ENCODE measurements at places on chromosomes 13 and 19.

DNA sequence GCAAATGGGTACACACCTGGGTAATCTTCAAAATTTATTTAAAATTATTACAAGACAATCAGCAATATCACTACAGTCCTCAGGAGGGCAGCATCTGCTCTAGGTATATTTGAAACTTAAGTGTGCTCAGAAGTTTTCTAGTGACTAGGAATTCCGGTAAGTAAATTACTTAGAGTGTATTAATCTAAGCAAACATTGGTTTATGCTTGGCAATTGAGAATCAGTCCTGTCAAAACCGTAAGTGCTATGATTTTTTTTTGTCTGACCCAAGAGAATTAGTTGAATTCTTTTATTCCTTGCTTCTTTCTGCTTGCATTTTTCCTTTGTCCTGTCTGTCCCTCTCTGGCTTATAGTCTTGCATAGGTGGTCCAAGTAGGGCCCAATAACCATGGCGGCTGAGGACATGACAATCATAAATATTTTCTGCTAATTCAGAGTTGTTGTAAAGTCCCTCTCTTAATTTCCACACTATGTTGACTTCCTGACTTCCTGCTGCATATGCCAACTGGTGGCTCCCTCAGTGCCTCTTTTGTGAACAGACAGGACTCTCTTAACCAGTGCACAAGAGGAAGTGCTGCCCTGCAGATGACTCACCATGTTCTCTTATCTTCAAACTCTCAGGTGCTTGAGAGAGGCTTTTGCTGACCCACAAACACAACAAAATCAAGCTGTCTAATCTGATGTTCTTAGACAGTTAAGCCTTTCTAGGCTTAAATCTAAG lies 82.2 kb downstream of the SLAIN1 start:
- H3K4me1 ChIP-seq: no peaks in the 10 kb centered on the region

DNA sequence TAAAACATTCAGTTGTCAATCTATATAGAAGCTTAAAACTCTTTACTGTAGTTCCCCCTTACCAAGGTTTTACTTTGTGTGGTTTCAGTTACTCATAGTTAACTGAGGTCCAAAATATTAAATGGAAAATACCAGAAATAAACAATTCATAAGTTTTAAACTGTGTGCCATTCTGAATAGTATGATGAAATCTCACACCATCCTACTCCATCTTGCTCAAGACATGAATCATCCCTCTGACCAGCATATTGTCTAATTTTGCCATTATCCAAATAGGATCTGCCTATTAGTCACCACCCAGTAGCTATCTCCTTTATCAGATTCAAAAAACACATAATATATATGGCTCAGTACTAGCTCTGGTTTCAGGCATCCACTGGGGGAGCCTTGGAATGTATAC lies 22.4 kb downstream of the ZNF571 start:
- H3K36me3 ChIP-seq: no peaks in the 10 kb centered on the region
- no peaks in the 10 kb centered on the region for H3K4me1 ChIP-seq
- DNase-seq: no peak
- H3K4me3 ChIP-seq: no peak overlapping the region

DNA sequence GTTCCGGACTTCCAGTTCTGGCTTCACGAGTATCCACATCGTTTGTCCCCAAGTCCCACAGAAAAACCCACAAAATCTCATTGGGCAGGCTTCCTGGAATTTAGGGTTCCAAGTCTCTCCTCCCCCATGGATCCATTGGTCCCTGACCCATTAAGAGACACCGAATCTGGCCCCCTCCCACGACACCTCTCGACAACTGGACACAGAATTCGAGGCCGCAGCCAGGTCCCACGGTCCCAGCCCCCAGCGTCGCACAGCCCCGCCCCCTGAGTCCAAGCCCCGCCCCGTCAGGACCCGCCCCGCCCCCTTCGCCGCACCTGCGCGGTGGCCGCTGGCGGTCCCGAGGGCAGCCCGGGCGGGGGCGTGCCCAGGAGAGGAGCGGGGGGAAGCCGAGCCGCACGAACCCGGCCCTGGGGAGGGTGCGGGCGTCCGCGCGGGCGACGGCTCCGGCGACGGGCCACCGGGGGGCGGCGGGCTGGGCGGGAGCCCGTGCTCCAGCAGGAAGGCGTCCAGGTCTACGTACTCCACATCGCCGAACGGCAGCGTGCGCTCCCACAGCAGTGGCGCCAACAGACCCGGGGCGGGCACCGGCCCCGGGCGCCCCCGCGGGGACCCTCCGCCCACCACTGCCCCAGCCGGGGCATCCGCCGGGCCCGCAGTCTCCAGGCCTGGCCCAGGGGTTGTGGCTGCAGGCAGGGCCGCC lies 1.8 kb downstream of the DBP start:
- H3K27ac ChIP-seq: peak overlapping the region; percentile 71
- H3K4me3 ChIP-seq: peak overlapping the region; percentile 70
- peak; percentile 96 for DNase-seq
- H3K4me1 ChIP-seq: peaks cover 55% of the 10 kb centered on the region
- peaks cover 5% of the 10 kb centered on the region for H3K27me3 ChIP-seq
- no peaks in the 10 kb centered on the region for H3K36me3 ChIP-seq

DNA sequence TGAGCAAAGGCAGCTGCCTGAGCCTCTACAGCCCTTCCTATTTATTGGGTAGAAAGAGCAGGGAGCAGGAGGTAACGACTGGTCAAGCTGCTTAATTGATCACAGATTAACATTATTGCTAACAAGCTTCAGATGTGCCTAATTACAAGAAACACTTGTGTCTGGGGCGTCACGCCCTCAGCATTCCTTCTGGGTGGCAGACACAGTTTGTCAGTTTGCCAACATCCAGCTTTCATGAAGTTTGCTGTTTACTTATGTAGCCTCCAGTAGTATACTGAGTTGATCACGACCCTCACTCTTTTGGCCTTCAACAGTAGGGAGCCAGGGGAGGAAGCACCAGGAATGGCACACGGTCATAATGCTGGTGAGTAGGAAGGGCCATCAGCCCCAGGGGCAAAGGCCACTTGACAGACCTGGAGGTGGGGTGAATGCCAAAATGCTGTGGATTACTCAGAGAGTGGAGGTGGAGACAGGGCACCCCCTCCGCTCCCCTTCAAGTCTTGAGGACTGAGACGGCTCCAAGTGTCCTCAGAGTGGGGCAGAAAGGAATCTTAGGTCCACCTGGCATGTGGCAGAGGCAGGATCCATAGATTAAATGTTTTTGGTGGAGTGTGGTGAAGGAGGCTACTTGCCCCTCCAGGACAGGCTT lies 34.9 kb upstream of the PSPC1 start:
- H3K4me3 ChIP-seq: no peak overlapping the region
- H3K27me3 ChIP-seq: no peaks in the 10 kb centered on the region
- H3K4me1 ChIP-seq: no peaks in the 10 kb centered on the region
- no peak overlapping the region for H3K27ac ChIP-seq
- no peak for DNase-seq

- H3K4me1 ChIP-seq: no peaks in the 10 kb centered on the region
- no peaks in the 10 kb centered on the region for H3K27me3 ChIP-seq
- DNase-seq: peak; percentile 44
- no peak overlapping the region for H3K27ac ChIP-seq
- H3K36me3 ChIP-seq: no peaks in the 10 kb centered on the region
Observed at GRCh38 chr19:7690779-7691258, 10.2 kb downstream of the TRAPPC5 start.

DNA sequence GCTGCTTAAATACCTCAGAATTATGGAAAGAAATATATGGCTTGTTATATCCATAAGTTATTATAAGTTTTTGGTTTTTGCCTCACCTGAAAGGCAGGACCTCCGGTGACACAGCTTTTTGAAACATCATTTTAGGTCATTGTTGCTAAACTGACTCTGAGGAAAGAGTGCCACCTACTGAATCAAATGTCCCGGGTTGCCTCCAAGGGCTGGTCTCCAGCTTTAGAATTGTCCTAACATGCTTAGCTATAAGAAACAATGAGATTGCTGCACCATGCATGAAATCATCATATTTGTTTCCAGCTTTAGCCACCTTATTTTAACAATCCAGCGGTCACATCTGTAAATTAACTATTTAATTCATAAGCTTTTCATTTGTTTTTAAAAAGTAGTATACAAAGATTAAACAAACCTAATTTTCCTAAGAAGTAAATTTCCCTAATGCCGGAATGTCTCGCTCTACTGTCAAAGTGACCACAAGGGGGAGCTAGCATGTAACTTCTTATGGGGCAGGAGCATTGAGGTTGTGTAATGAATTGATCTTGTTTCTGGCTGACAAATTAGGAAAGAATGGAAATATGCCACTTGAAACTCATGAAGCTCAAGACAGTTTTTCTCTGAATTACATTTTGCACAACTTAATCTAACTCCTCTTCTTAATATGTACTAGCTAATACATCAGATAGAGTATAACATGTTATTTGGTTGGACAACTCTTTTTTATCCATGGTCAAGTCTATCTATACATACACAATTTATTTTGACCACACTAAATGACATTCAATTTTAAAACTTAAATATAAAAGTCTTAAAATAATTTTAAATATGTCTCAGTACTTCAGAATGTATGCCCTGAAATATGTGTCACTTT lies 6.7 kb upstream of the PCDH17 start:
- H3K4me3 ChIP-seq: no peak overlapping the region
- peaks cover 6% of the 10 kb centered on the region for H3K4me1 ChIP-seq
- no peak overlapping the region for H3K27ac ChIP-seq
- H3K36me3 ChIP-seq: no peaks in the 10 kb centered on the region
- peaks cover 9% of the 10 kb centered on the region for H3K27me3 ChIP-seq

GRCh38 chr13:20057963-20058362 lies 99.4 kb downstream of the ZMYM2 start:
- no peak overlapping the region for H3K27ac ChIP-seq
- no peak overlapping the region for H3K4me3 ChIP-seq
- H3K27me3 ChIP-seq: no peaks in the 10 kb centered on the region

- peak overlapping the region; percentile 73 for H3K4me3 ChIP-seq
- H3K27ac ChIP-seq: no peak overlapping the region
- no peaks in the 10 kb centered on the region for H3K27me3 ChIP-seq
- H3K36me3 ChIP-seq: no peaks in the 10 kb centered on the region
- H3K4me1 ChIP-seq: peaks cover 4% of the 10 kb centered on the region
Observed at GRCh38 chr19:2014731-2015607, 545 bp downstream of the BTBD2 start.

- DNase-seq: no peak
- H3K4me3 ChIP-seq: no peak overlapping the region
- peaks cover 65% of the 10 kb centered on the region for H3K36me3 ChIP-seq
- no peaks in the 10 kb centered on the region for H3K27me3 ChIP-seq
- peaks cover 7% of the 10 kb centered on the region for H3K4me1 ChIP-seq
Observed at GRCh38 chr19:4701557-4701956, 22.1 kb downstream of the DPP9 start.

- H3K4me1 ChIP-seq: no peaks in the 10 kb centered on the region
- DNase-seq: no peak
- H3K36me3 ChIP-seq: no peaks in the 10 kb centered on the region
- H3K4me3 ChIP-seq: no peak overlapping the region
Observed at GRCh38 chr19:32053376-32053775, 292.0 kb upstream of the ZNF507 start.

DNA sequence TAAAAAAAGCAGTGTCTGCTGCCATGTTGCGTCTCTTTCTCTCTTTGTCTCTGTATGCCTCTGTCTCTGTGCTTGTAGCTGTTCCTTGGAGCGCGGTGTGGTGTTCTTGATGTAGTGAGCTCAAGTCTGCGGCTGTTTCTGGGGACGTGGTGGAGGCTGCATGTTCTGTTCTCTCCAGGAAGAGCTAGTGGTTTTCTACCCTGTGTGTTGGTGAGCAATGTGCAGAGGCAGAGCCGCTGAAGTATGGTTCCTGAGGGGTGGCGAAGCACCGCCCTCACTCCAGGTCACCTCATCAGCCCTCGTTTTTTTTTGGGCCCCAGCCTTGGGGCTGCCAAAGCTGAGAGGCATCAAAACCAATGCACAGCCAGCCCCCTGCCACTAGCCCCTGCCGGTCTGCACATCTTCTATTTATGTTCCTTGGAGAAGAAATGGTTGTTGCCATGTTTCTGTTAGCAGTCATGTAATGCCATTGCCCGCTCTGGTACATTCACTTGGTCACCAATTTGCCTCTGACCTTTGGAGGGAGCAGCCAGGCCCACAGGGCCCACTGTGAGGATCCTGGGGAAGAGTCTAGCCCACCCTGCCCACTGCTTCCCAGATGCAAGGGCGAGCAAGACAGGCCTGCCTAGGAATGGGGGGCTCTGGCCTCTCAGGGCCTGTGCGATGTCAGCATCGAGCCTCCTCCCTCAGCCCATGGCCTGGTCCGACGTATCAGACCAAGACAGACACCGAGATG lies 7.2 kb downstream of the HNRNPL start:
- no peak overlapping the region for H3K4me3 ChIP-seq
- peaks cover 1% of the 10 kb centered on the region for H3K4me1 ChIP-seq
- peaks cover 98% of the 10 kb centered on the region for H3K36me3 ChIP-seq
- no peak overlapping the region for H3K27ac ChIP-seq
- DNase-seq: no peak

- H3K36me3 ChIP-seq: no peaks in the 10 kb centered on the region
- DNase-seq: no peak
- no peak overlapping the region for H3K4me3 ChIP-seq
- H3K27me3 ChIP-seq: no peaks in the 10 kb centered on the region
- H3K4me1 ChIP-seq: peaks cover 13% of the 10 kb centered on the region
Observed at GRCh38 chr13:73075954-73076353, 17.1 kb downstream of the KLF5 start.

DNA sequence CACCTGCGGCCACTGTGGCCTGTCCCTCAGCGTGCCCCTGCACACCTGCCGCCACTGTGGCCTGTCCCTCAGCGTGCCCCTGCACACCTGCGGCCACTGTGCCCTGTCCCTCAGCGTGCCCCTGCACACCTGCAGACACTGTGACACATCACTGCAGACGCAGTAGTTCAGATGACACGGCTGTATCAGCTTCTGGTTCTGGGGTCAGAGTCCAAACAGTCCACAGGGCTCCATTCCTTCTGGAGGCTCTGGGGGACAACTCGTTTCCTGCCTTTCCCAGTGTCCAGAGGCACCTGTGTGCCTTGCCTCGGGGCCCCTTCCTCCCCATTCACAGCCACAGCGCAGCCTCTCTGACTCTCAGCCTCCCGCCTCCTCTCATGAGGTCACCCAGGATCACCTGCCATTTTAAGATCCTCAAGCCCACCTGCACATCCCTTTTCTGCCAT lies 5.5 kb downstream of the SF3A2 start:
- no peaks in the 10 kb centered on the region for H3K27me3 ChIP-seq
- H3K4me1 ChIP-seq: peaks cover 38% of the 10 kb centered on the region
- peaks cover 50% of the 10 kb centered on the region for H3K36me3 ChIP-seq
- no peak overlapping the region for H3K4me3 ChIP-seq

DNA sequence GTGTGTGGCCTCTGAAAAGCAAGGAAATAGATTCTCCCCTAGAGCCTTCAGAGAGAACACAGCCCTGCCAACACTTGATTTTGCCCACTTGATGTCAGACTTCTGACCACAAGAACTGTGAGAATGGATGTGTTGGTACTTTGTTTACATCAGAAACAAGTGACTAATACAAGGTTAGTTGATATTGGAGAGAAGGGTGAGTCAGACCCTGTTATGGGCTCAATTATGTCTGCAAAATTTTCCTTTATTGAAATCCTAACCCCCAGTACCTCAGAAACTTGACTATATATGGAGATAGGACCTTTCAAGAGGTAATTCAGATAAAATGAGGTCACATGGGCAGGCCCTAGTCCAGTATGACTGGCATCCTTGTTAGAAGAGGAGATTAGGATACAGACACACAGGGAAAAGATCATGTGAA lies 226.7 kb downstream of the RFC3 start:
- peak; percentile 37 for DNase-seq
- no peak overlapping the region for H3K27ac ChIP-seq
- no peaks in the 10 kb centered on the region for H3K36me3 ChIP-seq
- H3K27me3 ChIP-seq: no peaks in the 10 kb centered on the region
- H3K4me1 ChIP-seq: peaks cover 8% of the 10 kb centered on the region
- no peak overlapping the region for H3K4me3 ChIP-seq

Data from osteoblast (primary cell).